Cardiac septum (tissue), 1 donor: ENCODE measurements at places on chromosomes 4 and X. TPM values are rescaled to one million over a fixed set of nuclear protein-coding genes. Genes with fewer than 3 reads are reported as not detected.

MAGED4 gene
- total RNA-seq = 0.40 TPM

NUDT11 gene
- total RNA-seq = not detected

MYOZ2 gene
- total RNA-seq = 727 TPM

HDX gene
- 2.0 TPM for total RNA-seq

PDCL2 gene
- not detected for total RNA-seq

XAGE3 gene
- total RNA-seq = not detected

FTHL17 gene
- total RNA-seq = not detected

ADAMTS3 gene
- total RNA-seq = 0.75 TPM

ARR3 gene
- total RNA-seq = not detected

NR3C2 gene
- total RNA-seq = 17.3 TPM

ARFIP1 gene
- total RNA-seq = 11.9 TPM

SHOX gene
- 0.11 TPM for total RNA-seq

CDS1 gene
- total RNA-seq = not detected

ANXA3 gene
- total RNA-seq = 12.3 TPM

EBP gene
- 38.6 TPM for total RNA-seq

MAGEA2B gene
- not detected for total RNA-seq

INPP4B gene
- total RNA-seq = 83.1 TPM

ASB9 gene
- total RNA-seq = 0.46 TPM

PAGE2B gene
- not detected for total RNA-seq

TIGD4 gene
- total RNA-seq = 0.40 TPM

PNMA5 gene
- not detected for total RNA-seq

HTR2C gene
- not detected for total RNA-seq

DNAJB14 gene
- 19.5 TPM for total RNA-seq

ZFYVE28 gene
- 4.4 TPM for total RNA-seq

SMR3B gene
- total RNA-seq = not detected

NXF2 gene
- total RNA-seq = not detected

ITGB1BP2 gene
- total RNA-seq = 85.5 TPM

IRAK1 gene
- 30.6 TPM for total RNA-seq

CCDC120 gene
- 1.7 TPM for total RNA-seq

SHROOM2 gene
- 0.92 TPM for total RNA-seq

TMEM35A gene
- 0.11 TPM for total RNA-seq
